ENCODE measurements at places on chromosomes 5 and 9.

DNA sequence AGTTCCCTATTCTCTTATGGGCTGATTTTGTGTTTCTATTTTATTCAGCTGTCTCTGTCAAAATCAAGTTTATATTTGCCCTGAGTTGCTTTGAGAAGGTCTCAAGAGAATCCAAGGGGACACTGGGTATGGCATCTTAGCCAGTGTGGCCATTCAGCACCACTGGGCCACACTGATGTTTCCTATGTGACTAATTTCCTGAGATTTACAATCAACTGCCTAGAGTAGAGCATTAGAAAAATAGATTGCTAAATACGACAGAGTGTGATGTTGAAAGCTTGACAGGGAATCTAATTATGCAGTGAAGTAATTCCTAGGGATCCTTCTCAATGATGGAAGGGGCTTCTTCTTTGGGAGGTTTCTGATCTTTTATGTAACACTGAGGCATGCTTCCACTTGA is 141.7 kb downstream of the SV2C start:
- no peaks in the 10 kb centered on the region for H3K36me3 ChIP-seq
- no peaks in the 10 kb centered on the region for H3K27me3 ChIP-seq
- no peak overlapping the region for H3K27ac ChIP-seq
- H3K4me1 ChIP-seq = no peaks in the 10 kb centered on the region
- DNase-seq = no peak
- no peak overlapping the region for H3K4me3 ChIP-seq

DNA sequence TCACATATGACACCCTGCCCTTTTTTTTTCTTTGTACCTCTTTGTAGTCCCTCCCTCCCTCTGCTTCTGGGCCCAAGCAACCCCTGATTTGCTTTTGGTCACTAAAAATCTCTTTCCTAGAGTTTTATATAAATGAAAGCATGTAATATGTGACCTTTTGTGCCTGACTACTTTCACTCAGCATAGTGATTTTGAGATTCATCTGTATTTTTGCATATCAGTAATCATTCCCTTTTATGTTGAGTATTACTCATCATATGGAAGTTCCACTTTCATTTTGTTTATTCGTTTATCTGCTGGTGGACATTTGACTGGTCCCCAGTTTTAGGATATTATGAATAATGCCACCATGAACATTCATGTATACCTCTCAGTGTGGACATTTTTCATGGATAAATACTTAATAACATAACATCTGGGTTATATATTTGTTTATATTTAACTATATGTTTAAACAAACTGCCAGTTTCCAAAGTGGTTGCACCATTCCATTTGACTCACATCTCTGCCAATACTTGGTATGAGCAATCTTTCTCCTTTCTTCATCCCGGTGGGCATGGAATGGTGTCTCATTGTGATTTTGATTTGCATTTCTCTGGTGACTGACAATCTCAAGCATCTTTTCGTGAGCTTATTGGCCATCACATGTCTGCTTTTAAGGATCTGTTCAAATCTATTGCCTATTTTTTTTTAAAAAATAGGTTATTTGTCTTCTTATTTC is 115.7 kb upstream of the S1PR3 start:
- no peaks in the 10 kb centered on the region for H3K27me3 ChIP-seq
- peak overlapping the region; percentile 7 for H3K27ac ChIP-seq
- peaks cover 5% of the 10 kb centered on the region for H3K4me1 ChIP-seq
- no peaks in the 10 kb centered on the region for H3K36me3 ChIP-seq
- no peak overlapping the region for H3K4me3 ChIP-seq

GRCh38 chr5:63961598-63962161 is 565 bp downstream of the HTR1A start:
- H3K4me1 ChIP-seq = no peaks in the 10 kb centered on the region
- no peaks in the 10 kb centered on the region for H3K36me3 ChIP-seq
- H3K4me3 ChIP-seq = no peak overlapping the region

DNA sequence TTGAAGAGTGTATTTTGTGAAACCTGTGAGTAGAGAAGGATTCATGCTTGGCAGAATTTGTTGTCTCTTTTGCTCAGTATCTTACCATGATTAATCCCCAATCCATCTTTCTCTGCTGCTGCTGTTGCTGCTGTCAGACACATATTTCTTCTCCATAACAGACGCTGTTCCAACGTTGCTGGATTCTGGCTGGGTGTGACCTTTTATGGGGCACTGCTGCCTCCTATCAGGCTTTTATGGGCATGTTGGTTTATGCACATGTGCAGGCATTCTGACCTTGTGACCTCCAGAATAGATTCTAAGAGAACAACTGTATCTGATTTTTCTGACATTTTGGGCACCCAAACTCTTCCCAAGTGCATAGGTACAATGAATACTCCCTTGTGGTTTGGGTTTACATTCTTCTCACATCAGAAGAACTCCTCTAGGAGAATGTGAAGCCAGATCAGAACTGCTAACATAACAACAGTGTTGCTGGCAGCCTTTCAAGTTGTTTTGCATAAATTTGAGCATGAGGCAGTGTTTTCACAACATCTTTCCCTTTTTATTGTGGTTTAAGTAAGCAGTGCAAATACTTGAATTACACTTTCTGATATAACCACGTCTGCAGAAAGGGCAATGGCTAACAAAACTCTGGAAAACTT is 9.2 kb upstream of the ISL1 start:
- peaks cover 37% of the 10 kb centered on the region for H3K4me1 ChIP-seq
- H3K4me3 ChIP-seq = peak overlapping the region; percentile 14
- DNase-seq = no peak
- H3K27ac ChIP-seq = peak overlapping the region; percentile 99

- no peak for DNase-seq
- H3K27ac ChIP-seq = no peak overlapping the region
- no peaks in the 10 kb centered on the region for H3K4me1 ChIP-seq
- H3K4me3 ChIP-seq = no peak overlapping the region
- H3K36me3 ChIP-seq = no peaks in the 10 kb centered on the region
Observed at GRCh38 chr9:73753171-73753570, 601.5 kb downstream of the ANXA1 start.

- no peak overlapping the region for H3K27ac ChIP-seq
- no peak overlapping the region for H3K4me3 ChIP-seq
- no peaks in the 10 kb centered on the region for H3K36me3 ChIP-seq
Observed at GRCh38 chr5:34684281-34684979, 28.3 kb downstream of the RAI14 start.

DNA sequence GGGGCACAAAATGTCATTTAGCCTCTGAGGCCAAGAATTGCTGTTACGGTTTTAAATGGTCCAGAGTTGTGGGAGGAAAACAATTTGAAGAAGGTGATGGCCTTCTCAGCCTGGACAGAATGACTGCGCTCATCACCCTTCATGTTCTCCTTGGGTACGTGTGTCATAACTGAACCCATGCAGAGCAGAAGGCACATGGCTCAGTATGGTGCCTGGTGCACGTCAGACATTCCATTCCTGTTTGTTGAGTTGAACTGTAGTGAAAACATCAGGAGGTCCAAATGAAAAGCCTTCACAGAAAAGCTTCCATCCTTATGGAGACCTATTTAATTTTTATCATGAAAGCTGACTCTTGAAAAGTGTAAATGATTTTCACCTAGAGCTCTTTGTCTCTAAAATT is 133.2 kb downstream of the CFAP90 start:
- H3K27ac ChIP-seq = no peak overlapping the region
- no peak for DNase-seq

- no peaks in the 10 kb centered on the region for H3K27me3 ChIP-seq
- no peak overlapping the region for H3K27ac ChIP-seq
- DNase-seq = no peak
- no peaks in the 10 kb centered on the region for H3K36me3 ChIP-seq
- no peaks in the 10 kb centered on the region for H3K4me1 ChIP-seq
- no peak overlapping the region for H3K4me3 ChIP-seq
Observed at GRCh38 chr5:84255315-84255714, 129.4 kb downstream of the EDIL3 start.

- no peak overlapping the region for H3K4me3 ChIP-seq
- DNase-seq = no peak
- H3K27me3 ChIP-seq = no peaks in the 10 kb centered on the region
Observed at GRCh38 chr5:148910686-148911361, 84.4 kb downstream of the ADRB2 start.

Data from vagina (tissue), 2 donors.